ENCODE measurements at places on chromosomes 6 and 20.

DNA sequence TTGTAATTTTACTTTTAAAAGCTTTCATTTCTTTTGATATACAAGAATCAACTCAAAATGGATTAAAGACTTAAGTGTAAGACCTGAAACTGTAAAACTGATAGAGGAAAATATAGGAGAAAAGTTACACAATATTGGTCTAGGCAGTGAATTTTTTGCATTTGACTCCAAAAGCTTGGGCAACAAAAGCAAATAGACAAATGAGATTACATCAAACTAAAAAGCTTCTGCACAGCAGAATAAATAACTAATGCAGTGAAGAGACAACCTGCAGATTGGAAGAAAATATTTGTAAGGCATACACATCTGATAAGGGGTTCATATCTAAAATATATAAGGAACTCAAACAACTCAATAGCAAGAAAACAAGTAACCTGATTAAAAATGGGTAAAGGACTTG, 3.0 kb downstream of the GABRR1 start:
- no peak for DNase-seq

DNA sequence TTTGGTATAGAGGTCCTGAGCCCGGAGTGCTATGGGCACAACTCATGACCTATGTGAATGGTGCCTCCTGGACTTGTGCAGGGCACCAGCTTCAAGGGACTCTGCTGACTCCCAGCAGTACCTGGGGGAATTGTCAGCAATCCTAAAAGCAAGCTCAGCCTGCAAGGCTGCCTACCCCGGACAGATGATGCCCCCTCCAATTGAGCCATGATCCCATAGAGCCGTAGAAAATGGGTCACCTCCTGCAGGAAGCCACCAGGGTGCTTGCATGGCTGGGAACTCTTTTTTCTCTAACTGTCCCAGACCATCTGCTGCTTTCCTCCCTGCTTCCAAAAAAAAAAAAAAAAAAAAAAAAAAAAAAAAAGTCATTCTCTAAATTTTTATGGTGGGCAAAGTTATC, 12.9 kb upstream of the PRND start:
- no peak for DNase-seq

DNA sequence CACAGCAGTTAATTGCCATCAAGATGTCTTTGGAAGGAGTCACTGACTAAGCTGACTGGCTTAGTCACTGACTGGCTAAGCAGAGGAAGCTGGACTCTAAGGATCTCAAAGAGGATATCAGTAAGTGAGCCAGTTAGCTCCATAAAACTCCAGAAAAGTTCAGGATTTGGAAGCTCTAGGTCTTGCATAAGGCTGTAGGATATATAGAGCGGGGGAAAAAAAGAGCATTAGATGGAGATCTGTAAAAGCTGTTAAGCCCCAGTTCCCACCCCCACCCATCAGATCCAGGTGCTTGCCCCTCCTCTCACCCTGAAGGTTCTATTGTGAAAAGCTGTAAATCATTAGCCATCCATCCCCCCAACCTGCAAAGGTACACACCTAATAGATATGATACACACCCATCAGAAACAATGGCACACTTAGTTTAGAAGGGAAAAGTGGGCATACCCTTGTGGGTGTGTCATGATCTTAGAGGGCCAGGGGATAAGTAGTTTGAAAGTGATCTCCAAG, 32.2 kb downstream of the CARMIL1 start:
- DNase-seq = no peak

- no peak for DNase-seq
Measured at GRCh38 chr6:3277251-3277650, 18.5 kb downstream of the PSMG4 start.

- DNase-seq = no peak
Measured at GRCh38 chr6:95352064-95352795, 225.1 kb upstream of the MANEA start.

- DNase-seq = no peak
Measured at GRCh38 chr6:33201147-33201545, 479 bp downstream of the SLC39A7 start.

DNA sequence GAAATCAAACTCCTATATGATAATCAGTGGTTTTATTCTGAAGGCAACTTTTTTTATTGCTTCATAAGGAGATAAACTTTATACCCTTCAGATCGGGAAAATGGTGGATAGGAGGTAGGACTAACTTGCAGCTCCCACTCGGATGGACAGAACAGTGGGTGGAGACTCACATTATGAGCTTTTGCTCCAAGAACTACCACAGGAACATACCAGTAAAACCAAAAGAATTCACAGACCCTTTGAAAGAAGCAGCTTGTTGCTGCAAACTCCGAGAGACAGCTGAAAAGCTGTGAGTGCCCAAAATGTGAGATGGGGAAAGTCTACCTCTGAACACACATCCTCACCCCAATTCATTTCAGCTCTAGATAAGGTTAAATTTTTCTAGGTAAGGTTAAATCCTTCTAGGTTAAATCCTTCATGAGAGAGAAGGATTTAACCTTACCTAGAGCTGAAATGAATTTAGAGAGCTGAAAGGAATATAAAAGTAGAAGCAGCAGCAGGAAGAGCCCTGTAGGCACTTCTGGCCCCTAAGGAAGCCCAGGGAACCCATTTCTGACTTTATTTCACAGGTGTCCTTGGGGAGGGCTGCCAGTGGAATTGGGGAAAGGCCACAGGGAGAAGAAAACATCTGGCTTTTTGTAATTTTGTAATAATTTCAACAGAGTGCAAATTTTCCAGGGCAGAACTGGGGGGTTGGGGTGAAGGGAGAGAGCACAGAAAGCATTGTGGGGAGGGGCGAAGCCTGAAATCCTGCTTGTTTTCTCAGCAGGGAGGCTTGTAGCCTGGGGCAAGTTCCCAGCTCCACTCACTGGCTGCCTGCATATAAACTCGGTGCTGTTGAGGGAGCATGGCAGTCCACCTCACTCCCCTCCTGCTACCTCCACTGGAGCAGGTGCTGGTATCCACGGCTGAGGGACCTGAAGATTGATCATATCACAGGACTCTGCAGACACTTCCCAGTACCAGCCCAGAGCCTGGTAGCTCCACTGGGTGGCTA, 65.9 kb upstream of the HCRTR2 start:
- no peak for DNase-seq

- no peak for DNase-seq
Measured at GRCh38 chr6:116406678-116407345, 36.1 kb downstream of the DSE start.

GRCh38 chr6:422433-423054, 31.0 kb downstream of the IRF4 start:
- peak; percentile 45 for DNase-seq

DNA sequence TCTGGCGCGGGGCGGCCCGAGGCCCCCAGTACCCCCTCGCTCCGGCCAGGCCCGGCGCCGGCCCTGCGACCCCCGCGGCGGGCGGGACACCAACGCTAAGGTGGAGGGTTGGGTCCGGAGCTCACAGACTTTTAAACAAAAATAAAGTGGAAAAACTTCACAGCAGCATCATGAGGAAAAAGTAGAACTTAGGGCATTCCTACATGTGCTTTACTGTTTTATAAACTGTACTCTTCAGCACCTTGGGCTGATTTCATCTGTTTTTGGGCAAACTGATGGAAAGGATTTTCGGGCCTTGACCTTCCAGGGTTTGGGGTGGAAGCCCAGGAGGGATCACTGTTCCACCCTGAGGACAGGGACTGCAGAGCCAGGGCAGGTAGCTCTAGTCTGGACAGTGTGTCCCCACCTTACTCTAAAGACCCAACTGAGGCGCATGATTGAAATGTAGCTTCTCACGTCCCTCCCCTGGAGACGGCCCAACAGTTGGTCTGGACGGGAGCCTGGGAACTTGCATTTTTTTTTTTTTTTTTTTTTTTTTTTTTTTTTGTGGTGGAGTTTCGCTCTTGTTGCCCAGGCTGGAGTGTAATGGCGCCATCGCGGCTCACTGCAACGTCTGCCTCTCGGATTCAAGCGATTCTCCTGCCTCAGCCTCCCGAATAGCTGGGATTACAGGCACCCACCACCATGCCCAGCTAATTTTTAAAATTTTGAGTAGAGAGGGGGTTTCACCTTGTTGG, 740 bp downstream of the NELFCD start:
- DNase-seq = no peak

GRCh38 chr6:69914015-69914485, 47.7 kb downstream of the COL19A1 start:
- no peak for DNase-seq

GRCh38 chr20:45320948-45321595, 13.0 kb upstream of the MATN4 start:
- peak; percentile 7 for DNase-seq

DNA sequence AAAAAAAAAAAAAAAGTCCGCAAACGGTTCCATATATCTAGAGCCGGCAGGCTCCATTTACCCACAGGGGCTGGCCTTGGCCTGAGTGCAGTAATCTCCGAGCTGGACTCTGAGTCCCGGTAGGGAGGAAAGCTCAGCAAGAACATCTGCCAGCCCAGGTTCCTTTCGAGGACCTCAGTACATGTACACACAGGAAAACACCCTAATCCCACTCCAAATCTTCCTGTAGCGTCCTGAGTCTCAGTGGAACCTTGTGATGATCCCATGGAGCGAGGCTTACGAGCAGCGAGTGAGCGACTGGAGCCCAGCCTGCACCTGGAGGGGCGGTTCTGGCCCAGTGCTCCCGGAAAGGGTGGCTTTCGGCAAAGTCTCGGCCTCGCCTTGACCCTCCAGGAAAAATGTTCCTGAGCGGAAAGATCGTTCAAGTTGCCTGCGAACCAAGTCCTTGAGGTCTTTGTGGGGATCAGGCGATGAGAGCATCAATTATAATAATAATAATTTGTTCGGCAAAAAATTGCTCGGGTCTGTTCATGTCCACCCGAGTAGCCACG, 32.1 kb downstream of the PRSS16 start:
- DNase-seq = no peak

DNA sequence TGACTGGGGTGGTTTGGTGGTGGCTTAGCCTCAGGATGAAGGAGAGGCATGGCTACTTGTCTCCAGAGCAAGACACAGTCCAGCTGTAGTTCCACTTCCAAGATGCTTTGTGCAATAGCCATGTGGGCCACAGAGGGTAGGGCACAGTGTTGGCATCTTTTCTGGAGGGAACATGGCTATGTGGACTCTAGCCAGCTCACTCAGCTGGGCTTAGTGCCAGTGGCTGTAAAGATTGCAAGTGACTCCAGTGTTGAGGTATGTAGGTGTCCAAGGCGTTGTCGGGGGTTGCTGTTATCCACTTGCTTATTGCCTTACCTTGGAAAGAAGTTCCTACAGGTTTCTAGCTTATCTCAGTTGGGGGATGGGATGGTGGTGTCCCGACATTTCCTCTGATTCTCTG, 233.4 kb downstream of the CD109 start:
- no peak for DNase-seq

DNA sequence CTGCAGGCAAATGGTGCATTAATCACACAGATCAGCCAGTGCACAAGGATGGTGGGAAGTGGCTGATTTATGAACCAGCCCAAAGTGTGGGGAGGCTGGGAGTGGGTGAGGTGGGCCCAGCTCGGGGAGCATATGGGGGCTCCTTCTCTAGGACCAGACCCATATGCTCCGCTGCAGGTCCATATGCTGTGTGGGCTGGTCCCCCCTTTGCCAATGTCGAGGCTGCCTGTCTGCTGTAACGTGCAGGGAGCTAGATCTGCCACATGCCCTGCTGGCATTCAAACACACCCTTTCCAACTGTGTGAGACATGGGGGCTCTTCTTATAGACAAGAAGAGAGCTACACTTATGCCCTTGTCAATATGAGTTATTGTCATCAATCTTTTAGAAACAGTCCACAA, 566.3 kb downstream of the DHX35 start:
- DNase-seq = no peak

- DNase-seq = no peak
Measured at GRCh38 chr6:54463354-54464024, 155.2 kb downstream of the TINAG start.

DNA sequence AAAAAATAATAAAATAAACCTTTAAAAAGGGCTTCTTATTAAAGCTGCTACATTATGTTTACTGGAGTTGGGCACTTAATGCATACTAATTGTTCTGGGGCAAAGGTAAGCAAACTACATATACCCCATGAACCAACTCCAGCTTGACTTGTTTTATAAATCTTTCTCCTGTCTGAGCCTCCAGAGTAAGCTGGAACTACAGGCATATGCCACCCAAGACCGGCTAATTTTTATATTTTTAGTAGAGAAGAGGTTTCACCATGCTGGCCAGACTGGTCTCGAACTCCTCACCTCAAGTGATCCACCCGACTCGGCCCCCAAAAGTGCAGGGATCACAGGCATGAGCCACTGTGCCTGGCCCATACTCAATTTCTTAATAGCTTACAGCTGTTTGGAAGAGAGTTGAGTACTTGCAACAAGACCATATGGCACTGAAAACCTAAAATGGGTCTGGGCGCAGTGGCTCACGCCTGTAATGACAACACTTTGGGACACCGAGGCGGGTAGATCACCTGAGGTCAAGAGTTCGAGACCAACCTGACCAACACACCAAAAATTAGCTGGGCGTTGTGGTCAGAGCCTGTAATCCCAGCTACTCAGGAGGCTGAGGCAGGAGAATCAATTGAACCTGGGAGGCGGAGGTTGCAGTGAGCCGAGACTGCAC, 19.9 kb downstream of the ROMO1 start:
- no peak for DNase-seq

DNA sequence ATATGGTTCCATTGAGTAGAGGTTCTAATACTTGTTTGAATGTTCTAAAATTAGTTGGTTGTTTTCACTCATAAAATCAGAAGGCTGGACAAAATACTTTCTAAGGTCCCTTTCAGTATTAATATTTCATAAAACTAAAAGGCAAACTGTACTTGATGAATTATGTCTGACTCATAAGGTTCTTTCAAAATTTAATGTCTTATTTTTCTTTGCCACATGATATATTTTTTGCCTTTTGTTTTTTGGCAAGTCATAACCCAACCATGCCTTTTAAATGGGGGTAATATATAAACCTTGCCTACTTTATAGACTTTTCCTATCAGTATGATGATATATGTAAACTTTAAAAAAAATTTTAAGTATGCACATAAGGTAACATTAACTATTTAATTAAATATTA, 244.7 kb downstream of the PTPRK start:
- DNase-seq = no peak

- DNase-seq = no peak
Measured at GRCh38 chr20:15556869-15557268, 1016.4 kb downstream of the KIF16B start.

DNA sequence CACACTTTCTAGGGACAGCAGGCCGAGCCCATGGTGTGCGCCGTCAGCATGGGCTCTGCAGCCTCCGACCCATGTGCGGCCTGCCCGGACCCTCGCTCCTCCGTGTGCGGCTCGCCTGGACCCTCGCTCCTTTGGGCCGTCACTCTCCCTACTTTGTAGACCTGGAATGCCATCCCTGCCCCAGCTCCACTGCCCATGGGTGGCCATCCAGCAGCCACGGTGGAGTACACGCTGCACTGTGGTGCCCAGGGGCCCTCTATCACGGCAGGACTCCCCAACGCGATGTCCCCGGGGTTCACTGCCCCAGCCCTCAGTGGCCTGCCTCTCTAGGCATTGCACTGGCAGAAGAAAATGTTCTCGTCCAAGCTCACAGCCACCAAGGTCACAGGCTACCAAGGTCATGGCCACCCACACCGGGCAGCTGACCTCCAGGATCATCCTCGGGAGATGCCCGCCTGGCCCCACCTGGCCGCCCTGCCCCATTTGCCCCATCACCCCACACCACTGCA, 24.1 kb upstream of the MRGBP start:
- no peak for DNase-seq

GRCh38 chr6:79668381-79668780, 37.3 kb downstream of the SH3BGRL2 start:
- no peak for DNase-seq

Data from CD4-positive, alpha-beta T cell treated with Interleukin-6 for 4 hours (primary cell).